ENCODE measurements at places on chromosomes 7 and 10. TPM values are rescaled to one million over a fixed set of nuclear protein-coding genes. Genes with fewer than 3 reads are reported as not detected.

GRCh38 chr10:105148456-105148855 lies 507.4 kb downstream of the SORCS3 start:
- no peak for DNase-seq

GRCh38 chr10:15214237-15214636 lies 45.7 kb upstream of the NMT2 start:
- DNase-seq, result no peak

GRCh38 chr7:100483090-100483721 lies 521 bp upstream of the NYAP1 start:
- peak; percentile 74 for DNase-seq

GRCh38 chr10:119131512-119132240 lies 27.8 kb downstream of the DENND10 start:
- DNase-seq, result no peak

GRCh38 chr7:113402005-113402404 lies 283.7 kb upstream of the SMIM30 start:
- DNase-seq, result no peak

- DNase-seq, result peak; percentile 48
These were observed 141.3 kb downstream of the GRK5 start for GRCh38 chr10:119348516-119349240.

LAMB4 gene
- 0.47 TPM for total RNA-seq

HMX2 gene
- total RNA-seq, result not detected

CYP2C19 gene
- 0.15 TPM for total RNA-seq

Measured in left cardiac atrium (tissue), 4 donors.